ENCODE measurements at places on chromosomes 1 and 21.

DNA sequence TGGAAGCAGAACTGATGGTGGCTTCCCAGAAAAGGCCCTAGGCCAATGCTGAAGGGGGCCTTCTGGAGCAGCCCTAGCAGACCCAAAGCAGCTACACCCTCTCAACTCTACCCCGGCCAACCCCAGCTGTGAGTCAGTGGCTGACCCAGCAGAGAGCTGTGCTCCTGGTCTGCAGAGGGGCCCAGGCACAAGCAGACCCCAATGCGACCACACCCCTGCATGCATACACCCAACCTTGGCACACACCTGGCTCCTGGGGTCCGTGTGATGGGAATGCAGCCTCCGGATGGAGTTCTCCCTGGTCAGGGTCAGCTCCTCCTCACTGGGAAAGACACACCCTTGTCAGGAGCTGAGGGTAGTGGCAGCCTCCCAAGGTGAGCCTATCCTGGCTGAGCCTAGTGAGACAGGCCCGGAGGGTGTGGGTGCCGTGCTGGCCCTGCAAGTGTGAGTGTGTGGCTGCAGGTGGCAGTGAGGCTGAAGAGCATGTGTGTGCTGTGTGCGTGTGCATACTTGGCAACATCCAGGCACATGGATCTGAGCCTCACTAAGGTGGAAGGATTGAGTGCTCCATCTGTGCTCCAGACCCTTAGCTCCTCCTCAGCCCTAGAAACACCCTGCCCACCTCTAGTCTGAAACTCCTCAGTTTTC, 3.9 kb upstream of the ARHGAP30 start:
- no peak for DNase-seq

- no peak for DNase-seq
Measured at GRCh38 chr21:20341431-20341830, 656.8 kb upstream of the NCAM2 start.

GRCh38 chr1:50109647-50110075, 941 bp downstream of the ELAVL4 start:
- DNase-seq, result no peak

DNA sequence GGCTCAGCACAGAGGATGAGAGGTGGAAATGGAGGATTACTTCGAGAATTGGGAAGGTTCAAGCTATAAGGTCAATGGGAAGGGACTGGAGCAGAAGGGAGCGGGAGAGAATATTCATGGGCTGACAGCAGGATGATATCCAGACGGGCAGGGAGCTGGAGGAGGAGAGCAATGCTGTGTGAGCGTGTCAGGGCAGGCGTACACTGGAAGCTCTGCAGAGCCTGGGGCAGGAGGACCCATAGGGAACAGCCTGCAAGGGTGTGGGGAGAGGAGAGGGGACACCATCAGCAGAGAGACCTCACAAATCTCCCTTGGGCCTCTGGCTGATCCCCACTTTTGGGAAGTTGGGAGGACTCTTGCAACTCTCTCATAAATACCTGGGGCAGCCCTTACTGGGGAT, 13.7 kb downstream of the CSF1 start:
- DNase-seq, result no peak
